ENCODE measurements at places on chromosomes 1 and 21.

DNA sequence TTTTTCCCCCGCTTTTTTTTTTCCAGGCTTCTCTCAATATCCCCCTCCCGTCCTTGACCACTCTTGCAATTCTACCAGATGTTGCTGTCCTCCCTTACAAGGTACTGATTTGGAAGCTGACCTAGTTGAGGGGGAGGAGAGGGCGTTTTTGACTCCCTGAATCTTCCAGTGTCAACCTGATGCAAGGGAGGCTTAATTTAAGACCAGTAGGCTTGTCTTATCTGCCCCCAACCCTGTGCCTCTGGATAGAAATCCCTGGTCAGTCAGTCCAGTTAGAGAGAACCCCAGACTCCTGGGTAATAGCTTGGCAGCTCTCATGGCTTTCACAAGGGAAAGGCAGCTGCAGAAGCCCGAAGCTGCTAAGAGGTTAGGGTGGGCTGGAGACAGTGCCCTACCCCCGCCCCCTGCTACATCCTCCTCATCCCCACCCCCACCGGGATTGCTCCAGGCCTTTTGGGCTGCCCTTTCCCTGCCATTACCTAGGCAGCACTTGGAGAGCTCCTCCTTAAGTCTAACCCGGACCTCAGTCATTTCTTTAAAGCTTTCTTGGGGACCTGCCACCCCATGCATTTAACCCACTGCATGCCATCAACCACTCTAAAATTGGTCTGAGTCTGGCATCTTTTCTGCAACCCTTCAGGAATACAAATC is 3.6 kb downstream of the ACKR1 start:
- no peak for DNase-seq

GRCh38 chr1:77539519-77540142 is 142.8 kb downstream of the ZZZ3 start:
- no peak for DNase-seq

DNA sequence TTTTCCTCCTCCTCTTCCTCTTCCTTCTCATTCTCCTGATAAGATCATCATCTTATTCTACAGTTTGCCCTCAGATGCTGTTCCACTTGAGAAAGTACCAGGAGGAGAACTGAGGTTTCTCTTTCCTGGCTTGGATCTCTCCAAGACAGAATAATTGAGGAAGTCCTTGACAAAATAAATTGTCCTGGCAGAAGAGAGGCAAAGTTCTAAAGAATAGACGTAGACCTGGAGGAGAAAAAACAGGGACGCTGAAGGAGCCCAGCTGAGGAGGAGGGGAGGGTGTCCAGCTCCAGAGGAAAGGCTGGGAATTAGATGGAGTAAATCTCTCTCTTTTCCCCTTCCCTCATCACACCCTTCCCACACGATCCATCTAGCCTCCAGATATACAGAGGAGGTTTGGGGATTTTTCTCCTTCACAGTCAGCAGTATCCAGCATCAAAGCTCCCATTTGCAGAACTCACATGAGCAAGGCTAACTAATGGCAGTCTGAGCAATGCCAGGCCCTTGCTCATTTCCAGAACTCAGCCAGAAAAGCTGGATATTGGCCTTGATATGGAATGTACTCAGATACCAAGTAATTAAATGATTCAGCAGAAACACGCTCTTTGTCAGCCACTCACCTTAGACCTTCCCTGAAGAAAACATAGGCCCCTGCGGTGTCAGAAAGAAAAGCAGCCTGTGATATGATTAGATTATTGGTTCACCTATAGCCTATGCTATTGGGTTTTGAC is 5.1 kb upstream of the GNG12 start:
- DNase-seq, result no peak

DNA sequence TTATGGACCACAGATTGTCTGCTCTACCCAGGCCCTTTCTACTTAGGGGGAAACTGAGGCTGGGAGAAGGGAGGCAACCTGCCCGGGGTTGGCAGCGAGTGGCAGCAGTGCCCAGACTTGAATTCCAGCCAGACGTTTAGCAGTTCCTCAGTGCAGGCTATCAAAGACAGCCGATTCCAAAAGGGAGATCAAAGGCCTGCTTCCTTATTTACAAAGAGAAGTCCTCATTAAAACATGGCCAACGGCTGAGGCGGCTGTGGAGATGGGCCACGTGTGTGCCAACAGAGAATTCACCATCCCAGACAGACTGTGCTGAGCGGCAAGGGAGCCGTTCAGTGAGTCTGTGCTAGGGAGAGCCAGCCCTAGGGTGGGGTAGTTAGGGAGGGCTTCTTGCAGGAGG is 27.7 kb downstream of the C1QB start:
- DNase-seq, result no peak

DNA sequence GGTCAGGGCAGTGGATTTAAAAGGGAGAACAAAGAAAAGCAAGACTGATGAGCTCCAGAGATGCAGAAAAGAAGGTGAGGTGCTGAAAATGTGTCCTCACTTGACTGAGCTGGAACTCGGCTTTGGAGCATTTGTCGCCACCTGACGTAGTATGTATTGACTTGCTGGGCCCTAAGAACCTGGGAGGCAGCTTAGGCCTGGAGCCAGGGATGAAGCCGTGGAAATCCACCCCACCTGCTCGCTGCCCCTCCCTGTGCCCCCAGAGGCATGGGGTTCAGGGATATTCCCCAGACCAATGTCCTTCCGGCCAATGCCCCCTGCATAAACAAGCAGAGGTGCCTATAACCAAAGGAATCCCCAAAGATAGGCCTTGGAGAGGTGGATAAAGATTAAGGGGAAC is 14.3 kb downstream of the MRAP start:
- no peak for DNase-seq

GRCh38 chr1:1833456-1833855 is 55.2 kb upstream of the NADK start:
- no peak for DNase-seq

GRCh38 chr1:72129869-72130268 is 152.5 kb downstream of the NEGR1 start:
- no peak for DNase-seq

GRCh38 chr1:166969074-166969677 is 6.2 kb downstream of the ILDR2 start:
- DNase-seq, result no peak

DNA sequence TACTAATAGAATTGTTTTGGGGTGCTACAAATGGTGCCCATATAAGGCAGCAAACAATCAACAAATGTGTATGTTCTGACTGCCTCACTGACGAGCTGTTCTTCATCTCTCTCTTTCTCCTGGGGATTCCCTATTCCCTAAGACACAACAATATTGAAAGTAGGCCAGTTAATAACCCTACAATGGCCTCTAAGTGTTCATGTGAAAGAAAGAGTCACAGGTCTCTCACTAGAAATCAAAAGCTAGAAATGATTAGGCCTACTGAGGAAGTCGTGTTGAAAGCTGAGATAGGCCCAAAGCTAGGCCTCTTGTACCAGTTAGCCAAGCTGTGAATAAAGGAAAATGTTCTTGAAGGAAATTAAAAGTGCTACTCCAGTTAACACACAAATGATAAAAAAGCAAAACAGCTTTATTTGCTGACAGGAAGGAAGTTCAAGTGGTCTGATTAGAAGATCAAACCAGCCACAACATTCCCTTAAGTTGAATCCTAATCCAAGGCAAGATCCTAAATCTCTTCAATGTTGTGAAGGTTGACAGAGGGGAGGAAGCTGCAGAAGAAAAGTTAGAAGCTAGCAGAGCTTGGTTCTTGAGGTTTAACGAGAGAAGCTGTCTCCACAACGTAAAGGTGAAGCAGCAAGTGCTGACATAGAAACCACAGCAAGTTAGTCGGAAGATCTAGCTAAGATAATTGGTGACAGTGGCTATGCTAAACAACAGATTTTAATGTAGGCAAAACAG is 26.3 kb downstream of the ATP2B4 start:
- DNase-seq, result no peak

DNA sequence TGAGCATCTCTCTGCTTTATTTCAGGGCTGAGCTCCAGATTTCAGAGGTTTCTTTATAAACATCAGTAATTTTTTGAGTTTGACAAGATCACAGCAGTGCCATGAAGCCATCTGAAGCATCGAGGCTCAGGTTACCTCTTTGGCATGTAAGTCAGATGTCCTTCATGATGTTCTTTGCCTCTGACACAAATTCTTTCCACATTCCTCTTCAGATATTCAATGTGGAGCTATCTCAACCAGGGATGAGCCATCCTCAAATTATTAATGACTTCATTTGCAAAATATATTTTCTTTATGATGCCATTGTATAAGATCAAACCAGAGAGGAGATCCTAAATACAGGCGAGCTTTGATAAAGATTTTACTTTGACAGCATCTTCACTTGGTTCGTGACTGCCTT is 256.7 kb downstream of the COL11A1 start:
- DNase-seq, result no peak

DNA sequence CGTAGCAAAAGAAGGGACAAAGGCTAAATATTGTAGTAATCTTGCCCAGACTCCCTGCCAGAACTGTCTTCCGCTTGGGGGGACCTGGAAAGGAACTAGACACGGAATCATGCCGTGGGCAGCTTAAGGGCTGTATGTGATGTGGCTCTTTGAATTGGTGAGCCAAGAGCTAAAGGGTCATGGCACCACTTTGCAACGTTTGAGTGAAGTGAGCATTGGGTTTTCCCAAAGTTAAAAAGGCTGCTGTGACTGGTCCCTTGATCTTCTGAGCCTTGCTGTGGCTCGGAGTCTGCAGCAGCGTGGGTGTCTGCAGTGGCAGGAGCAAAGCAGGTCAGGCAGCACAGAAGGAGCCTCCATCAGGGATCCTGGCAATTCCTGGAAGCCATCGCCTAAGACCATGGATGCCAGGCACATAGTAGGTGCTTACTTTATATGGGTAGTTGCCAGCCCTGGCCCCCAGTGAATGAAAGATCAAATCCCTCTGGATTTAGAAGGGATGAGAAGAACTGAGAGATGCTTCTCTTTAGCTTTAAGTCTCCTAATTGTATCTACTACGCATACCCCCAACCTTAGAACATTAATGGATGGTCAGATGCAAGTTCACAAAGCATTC is 1.8 kb downstream of the SMYD2 start:
- no peak for DNase-seq

- no peak for DNase-seq
Observed at GRCh38 chr1:117815926-117816325, 113.5 kb downstream of the GDAP2 start.

GRCh38 chr21:45518742-45519141 is 23.5 kb downstream of the SLC19A1 start:
- DNase-seq, result no peak

- no peak for DNase-seq
Observed at GRCh38 chr1:190003376-190003775, 474.3 kb downstream of the BRINP3 start.

DNA sequence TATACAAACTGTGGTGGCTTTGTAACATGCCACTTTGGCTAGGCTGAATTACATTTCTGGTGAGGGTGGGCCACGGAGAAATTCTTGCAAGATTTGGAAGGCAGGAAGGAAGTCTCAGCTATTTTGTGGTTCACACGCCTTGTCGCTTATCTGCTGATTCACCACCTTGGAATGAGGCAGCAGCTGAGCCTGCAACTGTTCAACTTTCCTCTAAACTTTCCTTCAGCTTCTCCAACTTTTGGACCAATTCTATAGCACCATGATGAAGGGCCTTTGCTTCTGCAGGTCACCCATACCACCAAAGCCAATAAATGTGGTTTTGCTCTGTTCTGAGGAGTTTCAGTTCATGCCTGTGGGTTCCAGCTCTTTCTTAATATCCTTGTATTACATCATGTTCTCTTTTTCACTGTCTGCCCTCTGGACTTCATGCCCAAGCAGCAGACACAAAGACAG is 337.6 kb upstream of the SNX7 start:
- DNase-seq, result no peak

- DNase-seq, result no peak
Observed at GRCh38 chr1:236167578-236167977, 25.2 kb downstream of the GPR137B start.

- DNase-seq, result no peak
Observed at GRCh38 chr1:245715291-245715701, 560.5 kb downstream of the KIF26B start.

DNA sequence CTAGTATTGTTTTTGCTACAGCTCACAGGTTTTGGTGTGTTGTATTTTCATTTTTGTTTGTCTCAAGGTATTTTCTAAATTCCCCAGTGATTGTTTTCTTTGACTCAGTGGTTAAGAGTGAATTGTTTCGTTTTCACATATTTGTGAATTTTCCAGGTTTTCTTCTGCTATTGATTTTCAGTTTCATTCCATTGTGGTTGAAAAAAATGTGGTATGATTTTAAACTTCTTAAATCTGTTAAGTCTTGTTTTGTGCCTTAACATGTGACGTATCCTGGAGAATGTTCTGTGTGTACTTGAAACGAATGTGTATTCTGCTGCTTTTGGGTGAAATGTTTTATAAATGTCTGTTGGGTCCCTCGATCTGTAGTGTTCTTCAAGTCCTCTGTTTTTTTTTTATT is 117.9 kb downstream of the KIF26B start:
- DNase-seq, result no peak

DNA sequence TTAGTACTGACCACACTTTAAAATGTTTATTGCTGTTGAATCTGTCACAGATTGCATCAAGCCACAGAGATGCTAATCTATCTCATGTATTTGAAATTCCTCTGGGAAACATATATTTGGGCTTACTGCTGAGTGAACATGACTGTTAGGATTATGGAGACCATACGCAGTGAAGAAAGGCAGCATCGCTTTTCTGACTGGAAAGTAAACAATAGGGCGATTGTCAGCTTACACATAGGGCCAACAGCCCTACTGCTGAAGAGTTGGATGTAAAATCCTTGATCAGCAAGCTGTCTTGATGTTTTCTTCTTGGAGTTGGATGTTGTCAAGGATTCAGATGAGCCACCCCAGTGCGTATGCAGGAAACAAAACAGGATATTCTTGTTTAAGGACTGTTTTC is 368.7 kb upstream of the ADGRL2 start:
- DNase-seq, result no peak
